GM12878 (cell line): ENCODE measurements at places on chromosomes 6 and 20. TPM values are rescaled to one million over a fixed set of nuclear protein-coding genes. Genes with fewer than 3 reads are reported as not detected.

DNA sequence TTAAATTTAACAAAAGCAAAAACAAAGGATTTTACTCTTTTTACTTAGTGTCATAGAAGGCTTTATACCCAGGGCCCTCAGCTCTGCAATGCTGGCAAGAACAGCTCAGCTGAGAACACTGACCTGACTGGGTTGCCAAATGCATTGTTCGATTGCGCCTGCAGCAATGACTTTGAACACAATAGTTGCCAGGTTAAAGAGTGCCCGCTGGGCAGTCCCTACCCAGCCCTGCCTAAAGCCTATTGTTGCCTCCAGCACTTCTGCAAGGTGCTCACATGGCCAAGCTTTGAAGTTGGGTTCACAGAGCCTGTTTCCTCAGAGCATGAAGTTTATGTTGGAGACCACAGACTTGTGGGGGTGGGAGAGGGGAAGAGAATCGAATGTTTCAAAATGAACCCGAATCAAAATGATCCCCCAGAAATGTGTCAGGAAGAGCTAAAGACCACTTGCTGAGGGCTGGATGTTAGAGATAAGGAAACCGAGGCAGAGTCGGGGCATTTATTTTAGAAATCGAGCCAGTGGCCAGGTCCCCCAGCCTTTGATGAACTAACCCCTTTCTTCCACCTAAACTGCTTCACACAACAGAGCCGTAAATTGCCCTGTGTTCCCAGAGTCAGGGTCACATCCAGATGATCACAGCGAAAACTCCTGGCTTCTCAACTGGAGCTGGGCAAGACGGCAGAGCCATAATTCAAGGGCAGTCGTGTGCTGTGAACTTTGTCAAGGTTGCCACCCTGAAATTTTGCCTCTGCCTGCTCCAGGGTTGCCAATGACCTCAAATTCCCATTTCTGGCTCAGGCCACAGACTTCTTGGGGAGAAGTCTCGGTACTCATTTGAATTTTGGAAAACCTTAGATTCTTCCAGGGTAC is 55.0 kb downstream of the FOXA2 start:
- H3K27ac ChIP-seq: no peak overlapping the region
- H3K4me1 ChIP-seq: no peaks in the 10 kb centered on the region
- H3K27me3 ChIP-seq: no peaks in the 10 kb centered on the region
- no peaks in the 10 kb centered on the region for H3K36me3 ChIP-seq
- H3K4me3 ChIP-seq: no peak overlapping the region
- no peak for DNase-seq

GRCh38 chr6:132526461-132526860 is 11.6 kb upstream of the TAAR9 start:
- H3K4me3 ChIP-seq: no peak overlapping the region
- H3K36me3 ChIP-seq: no peaks in the 10 kb centered on the region
- no peak overlapping the region for H3K27ac ChIP-seq
- no peaks in the 10 kb centered on the region; the same call in 1 of the 2 replicates for H3K27me3 ChIP-seq
- DNase-seq: no peak
- H3K4me1 ChIP-seq: no peaks in the 10 kb centered on the region

DNA sequence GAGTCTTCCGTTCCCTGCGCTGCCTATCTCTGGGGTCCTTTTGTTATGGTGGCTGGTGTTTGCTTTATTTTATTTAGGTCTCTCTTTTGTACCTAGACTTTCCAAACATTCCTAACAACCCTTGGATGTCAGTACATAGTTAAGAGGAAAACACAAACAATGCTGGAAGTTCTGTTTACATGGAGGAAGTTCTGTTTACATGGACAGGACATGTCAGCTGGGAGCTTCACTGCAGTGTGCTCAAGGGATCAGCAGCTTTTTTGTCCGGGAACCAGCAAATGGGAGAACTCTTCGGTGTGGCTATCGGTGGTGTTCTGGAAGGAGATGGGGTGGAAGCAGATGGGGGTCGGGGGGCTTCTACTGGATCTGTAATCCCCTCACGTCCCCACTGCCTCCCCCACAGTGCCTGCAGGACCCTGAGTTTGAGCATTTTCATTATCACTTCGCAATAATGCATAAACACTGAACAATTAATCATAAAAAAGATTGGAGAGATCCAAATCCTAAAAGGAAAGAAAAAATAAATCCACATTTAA is 2.7 kb downstream of the SERPINB6 start:
- no peaks in the 10 kb centered on the region for H3K4me1 ChIP-seq
- peaks cover 3% of the 10 kb centered on the region for H3K27me3 ChIP-seq
- DNase-seq: no peak
- no peaks in the 10 kb centered on the region for H3K36me3 ChIP-seq
- H3K27ac ChIP-seq: no peak overlapping the region

DNA sequence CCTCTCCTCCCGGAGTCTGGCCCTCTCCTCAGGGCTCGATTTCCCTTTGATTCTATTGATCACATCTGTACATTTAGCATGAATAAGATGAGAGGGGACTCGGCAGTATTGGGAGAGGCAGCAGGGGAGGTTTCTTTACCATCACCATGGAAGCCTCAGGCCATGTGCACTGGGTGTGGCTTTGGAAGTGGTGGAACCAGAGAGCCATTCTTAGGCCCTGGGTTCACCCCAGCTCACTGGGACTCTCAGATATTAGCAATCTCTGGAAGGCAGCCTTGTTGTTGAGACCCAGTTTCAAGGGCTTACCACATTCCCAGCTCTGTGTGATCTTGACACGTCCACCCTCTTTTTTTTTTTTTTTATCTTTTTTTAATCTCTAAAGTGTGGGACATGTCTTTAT is 195.9 kb upstream of the PROKR2 start:
- H3K4me3 ChIP-seq: no peak overlapping the region
- no peaks in the 10 kb centered on the region for H3K4me1 ChIP-seq
- DNase-seq: no peak
- H3K27me3 ChIP-seq: no peaks in the 10 kb centered on the region
- no peaks in the 10 kb centered on the region for H3K36me3 ChIP-seq

DNA sequence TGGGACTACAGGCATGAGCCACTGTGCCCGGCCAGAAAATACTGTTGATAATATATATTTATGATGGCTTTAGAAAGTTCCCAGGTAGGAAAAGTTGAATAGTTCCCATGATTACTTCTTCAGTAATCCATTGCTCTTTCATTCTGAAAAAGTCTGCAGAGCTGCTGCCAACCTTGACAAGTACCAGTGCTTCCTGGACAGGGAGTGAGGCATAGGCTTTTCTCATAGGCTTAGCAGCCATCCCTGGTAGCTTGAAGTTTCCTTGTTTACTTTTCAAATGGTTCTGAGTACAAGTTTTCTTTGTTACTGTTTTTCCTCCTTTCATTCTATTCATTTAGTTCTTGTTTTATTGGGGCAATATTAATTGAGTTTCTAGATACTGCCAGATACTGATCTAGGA is 7.8 kb downstream of the RWDD1 start:
- no peaks in the 10 kb centered on the region for H3K4me1 ChIP-seq
- DNase-seq: no peak
- H3K36me3 ChIP-seq: no peaks in the 10 kb centered on the region
- no peak overlapping the region for H3K27ac ChIP-seq

DNA sequence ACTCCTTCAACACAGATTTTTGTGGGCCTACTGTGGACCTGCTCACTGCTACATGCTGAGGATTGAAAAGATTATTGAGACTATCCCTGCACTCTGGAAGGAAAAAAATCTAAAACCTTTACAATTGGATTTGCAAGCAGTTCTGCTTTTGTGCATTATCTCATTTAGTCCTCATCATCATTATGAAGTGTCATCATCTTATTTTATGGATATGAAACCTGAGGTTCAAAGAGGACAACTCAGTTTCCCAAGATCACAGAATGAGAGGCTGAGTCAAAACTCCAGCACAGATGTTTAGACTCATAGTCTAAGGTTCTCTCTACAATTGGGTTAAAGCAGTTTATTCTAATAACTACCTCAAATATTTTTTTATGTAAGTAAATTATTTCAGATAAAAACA is 160.2 kb upstream of the MARCKS start:
- DNase-seq: no peak
- peaks cover 13% of the 10 kb centered on the region; the same call in 1 of the 2 replicates for H3K4me1 ChIP-seq
- H3K36me3 ChIP-seq: no peaks in the 10 kb centered on the region
- H3K27ac ChIP-seq: no peak overlapping the region
- H3K4me3 ChIP-seq: no peak overlapping the region

GRCh38 chr6:112149719-112150263 is 62.4 kb downstream of the FAM229B start:
- H3K27me3 ChIP-seq: no peaks in the 10 kb centered on the region
- H3K4me1 ChIP-seq: no peaks in the 10 kb centered on the region
- no peaks in the 10 kb centered on the region for H3K36me3 ChIP-seq
- no peak overlapping the region for H3K4me3 ChIP-seq

GRCh38 chr20:17845701-17846475 is 122.7 kb downstream of the SNX5 start:
- H3K4me1 ChIP-seq: peaks cover 24% of the 10 kb centered on the region
- no peaks in the 10 kb centered on the region for H3K27me3 ChIP-seq
- DNase-seq: no peak
- no peak overlapping the region for H3K27ac ChIP-seq
- H3K4me3 ChIP-seq: no peak overlapping the region

DNA sequence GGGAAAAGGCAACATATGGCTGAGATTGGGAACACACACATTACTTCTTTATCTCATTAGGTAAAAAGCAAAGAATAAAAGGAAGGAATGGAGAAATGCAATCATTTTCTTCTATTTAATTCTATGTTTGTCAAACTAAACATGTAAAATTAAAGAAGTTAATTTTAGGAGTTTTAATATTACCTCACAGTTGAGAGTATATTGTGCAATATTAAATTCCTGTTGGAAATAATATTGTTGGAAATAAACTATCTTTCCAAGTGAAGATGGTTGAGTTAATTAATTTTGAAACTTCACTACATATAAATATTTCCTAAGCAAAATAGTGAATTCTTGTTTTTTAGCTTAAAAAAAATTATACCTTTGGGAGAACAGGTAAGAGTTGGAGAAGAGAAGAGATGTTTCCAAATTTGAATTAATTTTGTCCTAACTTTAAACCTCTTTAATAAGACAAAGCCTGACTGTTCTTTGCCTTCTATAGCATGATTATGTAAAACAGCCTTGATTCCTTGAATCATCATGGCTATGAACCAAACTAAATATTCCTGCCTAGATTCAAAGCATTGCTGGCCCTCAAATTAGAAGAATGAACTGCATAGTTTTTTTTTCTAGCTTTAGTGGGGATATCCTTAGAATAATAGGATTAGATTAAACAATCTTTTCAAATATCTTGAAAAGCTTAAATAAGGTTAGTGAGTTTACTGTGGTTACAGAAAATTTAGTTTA is 1349.1 kb upstream of the ADGRB3 start:
- H3K4me3 ChIP-seq: no peak overlapping the region
- H3K27me3 ChIP-seq: no peaks in the 10 kb centered on the region
- no peaks in the 10 kb centered on the region for H3K4me1 ChIP-seq
- no peak for DNase-seq
- H3K27ac ChIP-seq: no peak overlapping the region
- no peaks in the 10 kb centered on the region for H3K36me3 ChIP-seq

TTK gene
- total RNA-seq: 28.9 and 29.4 TPM in 2 replicates

EPPIN gene
- not detected in 2 replicates for total RNA-seq

ENPP3 gene
- not detected in 2 replicates for total RNA-seq

SNPH gene
- total RNA-seq: 0.31 and 0.53 TPM in 2 replicates

HLA-DQA1 gene
- total RNA-seq: 664 and 712 TPM in 2 replicates

FRK gene
- total RNA-seq: 1.6 and 1.7 TPM in 2 replicates

OR12D3 gene
- total RNA-seq: not detected in 2 replicates

CST7 gene
- not detected in 2 replicates for total RNA-seq
